ENCODE measurements at places on chromosomes 2 and 18. TPM values are rescaled to one million over a fixed set of nuclear protein-coding genes. Genes with fewer than 3 reads are reported as not detected.

- no peak for DNase-seq
Observed at GRCh38 chr2:127157114-127157513, 50.2 kb upstream of the BIN1 start.

DNA sequence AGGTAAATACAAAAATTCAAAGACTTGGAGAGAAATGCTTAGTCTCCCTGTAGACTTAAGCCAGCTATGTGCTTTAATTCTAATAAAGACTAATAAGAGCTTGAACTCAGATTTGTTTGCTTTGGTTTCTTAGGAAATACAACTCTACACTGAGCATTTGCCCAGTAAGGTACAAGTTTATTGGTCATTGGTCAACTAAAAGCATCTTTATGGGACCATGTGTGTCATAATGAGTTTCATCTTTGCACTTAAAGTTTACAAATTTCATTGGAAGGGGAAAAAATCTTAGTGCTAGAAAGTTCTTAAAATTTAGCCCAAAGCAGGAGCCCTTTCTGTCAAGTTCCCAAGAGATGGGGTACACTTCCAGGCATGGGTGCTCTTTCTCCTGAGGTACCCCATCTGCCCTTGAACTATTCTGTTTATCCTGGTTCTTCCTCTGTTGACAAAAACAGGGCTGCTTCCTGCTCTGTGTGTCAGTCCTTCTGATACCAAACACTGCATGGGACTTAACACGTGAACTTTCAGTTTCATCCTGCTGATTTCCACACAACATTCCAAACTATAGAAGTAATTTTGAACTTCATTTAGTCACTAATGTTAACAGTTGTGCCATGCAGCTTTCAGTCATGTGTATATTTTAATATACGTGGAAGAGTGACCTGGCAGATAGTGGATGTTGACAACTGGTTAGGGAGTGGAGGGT is 200.2 kb downstream of the TPGS2 start:
- DNase-seq, result peak; percentile 28

- DNase-seq, result no peak
Observed at GRCh38 chr2:12828980-12829379, 112.2 kb downstream of the TRIB2 start.

DNA sequence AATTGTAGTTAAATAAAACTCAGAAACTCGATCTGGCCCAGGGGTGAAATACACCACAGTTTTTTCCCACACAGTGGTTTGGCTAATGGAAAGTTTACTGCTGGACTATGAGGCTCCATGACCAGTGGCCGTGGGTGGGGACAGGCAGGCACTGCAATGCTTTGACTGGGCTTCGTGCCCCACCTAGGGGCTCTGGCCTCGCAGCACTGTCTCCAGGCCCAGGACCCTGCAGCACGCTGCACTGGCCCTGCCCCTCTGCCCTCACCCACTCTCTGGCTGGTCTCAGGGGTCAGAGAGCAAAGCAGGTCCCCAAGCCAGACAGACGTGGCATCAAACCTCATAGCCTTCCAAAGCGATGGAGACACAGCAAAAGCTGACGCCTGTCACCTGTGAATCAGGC is 13.4 kb upstream of the B3GNT7 start:
- DNase-seq, result no peak

- DNase-seq, result no peak
Observed at GRCh38 chr2:232417489-232417888, 10.8 kb downstream of the ALPG start.

GRCh38 chr2:143890798-143891197 is 629.1 kb downstream of the ZEB2 start:
- DNase-seq, result no peak

GRCh38 chr2:177024765-177025164 is 187.8 kb upstream of the HNRNPA3 start:
- DNase-seq, result no peak

GRCh38 chr2:36338827-36339145 is 16.8 kb upstream of the CRIM1 start:
- DNase-seq, result peak; percentile 70

DNA sequence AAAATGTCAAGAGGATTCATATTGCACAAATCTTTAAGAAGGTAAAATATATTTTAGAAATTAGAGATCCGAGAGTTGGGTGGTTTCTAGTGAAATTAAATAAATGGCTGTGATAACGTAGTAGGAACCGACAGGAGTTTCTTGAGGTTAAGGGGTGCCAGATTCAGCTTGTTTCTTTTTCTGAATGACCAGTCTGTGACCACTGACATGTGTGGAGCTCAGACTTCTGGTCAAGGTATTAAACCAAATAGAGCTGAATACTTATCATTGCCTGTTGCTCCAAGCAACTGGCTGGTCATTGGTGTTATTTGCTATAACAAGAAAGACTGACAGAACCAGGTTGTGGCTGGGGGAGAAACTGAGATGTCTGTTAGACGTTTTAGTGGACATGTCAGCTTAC is 408.2 kb upstream of the HS6ST1 start:
- DNase-seq, result no peak

- no peak for DNase-seq
Observed at GRCh38 chr2:191569025-191569424, 108.9 kb upstream of the NABP1 start.

DNA sequence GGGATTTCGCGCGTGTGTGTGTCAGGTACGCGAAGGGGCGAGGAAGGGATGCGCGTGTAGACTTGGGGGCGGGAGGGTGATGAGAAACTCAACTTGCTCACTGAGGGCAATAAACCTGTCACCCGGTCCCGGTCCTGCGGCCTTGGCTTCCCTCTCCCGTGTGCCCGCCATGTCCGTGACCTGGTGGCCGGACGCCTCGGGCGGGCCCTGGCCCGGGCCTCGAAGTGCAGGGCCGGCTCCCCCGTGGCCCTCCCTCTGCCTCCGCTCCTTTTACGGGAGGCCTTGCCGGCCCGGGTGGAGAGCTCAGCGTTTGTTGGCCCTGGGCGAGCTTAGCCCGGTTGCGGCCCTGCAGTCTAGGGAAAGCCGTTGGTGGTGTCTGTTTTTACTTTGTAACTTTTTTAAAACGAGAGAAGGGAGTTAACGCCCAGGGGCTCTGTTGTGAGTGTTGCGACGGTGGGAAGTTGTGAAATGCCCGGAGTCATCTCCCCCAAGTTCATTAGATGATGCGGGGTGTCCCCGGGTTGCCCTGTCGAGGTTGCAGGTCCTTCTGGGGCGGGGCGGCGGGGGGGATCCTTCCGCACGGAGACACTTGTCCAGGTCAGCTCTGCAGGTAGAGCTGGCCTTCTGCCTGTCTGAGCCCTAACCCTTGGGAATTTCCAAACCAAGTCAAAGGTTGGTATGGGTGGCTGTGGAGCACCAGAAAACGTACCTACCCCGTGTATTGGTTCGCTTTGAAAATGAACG is 883 bp downstream of the SMCHD1 start:
- peak; percentile 37 for DNase-seq

Gene KCNIP3
- 4.1 TPM for total RNA-seq

Gene SERPINB3
- not detected for total RNA-seq

Gene SLC4A5
- 0.10 TPM for total RNA-seq

Gene SULT1C4
- not detected for total RNA-seq

Gene MATN3
- total RNA-seq, result 5.3 TPM

Measured in RPMI7951 (cell line).